CD4-positive, alpha-beta T cell treated with Interleukin-2 at 100 ng/mL for 4 hours (primary cell): ENCODE measurements at places on chromosomes 7 and 10.

DNA sequence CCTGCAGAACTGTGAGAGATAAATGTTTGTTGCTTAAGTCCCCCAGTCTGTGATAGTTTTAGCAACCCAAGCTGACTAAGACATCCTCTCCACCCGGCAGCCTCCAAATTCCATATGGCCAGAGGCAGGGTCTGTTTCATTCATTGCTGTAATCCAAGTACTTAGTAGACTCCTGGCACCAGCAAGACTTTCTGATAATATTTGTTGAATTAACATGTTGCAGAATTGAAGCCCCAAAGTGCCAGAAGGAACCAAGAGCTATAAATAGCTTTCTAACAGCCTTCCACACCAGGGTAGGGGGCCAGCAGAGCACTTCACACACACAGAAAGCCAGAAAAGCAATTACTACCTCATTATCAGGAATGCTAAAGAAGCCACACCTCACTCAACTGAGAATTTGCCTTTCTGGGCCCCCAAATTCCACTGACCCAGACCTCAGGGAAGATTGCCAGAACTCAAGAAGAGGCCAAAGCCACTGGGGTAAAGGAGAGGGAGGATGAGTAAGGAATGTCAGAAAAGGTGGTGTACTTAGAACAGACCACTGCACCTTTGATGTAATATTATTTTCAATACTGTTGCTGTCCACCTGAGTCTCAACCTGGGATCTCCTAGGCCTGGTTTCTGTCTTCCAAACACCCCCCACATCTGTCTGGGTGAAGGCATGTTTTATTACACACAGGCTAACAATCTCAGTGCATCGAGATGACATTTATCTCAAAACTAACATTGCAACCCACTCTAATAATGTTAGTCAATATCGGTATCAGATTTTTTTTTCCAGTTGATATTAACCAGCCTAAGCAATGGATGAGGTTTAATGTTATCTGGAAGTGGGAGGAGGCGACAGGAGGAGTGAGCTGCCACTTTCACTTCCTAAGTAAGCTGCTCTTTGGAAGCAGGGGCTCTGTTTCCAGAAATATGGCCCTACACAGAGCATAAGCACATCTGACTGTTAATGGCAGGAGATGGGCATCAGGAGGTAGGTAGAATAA is 5.5 kb downstream of the NOD1 start:
- no peak for DNase-seq

GRCh38 chr10:14749070-14749809 is 25.5 kb downstream of the FAM107B start:
- no peak for DNase-seq

GRCh38 chr7:69677054-69677852 is 79.0 kb downstream of the AUTS2 start:
- no peak for DNase-seq

DNA sequence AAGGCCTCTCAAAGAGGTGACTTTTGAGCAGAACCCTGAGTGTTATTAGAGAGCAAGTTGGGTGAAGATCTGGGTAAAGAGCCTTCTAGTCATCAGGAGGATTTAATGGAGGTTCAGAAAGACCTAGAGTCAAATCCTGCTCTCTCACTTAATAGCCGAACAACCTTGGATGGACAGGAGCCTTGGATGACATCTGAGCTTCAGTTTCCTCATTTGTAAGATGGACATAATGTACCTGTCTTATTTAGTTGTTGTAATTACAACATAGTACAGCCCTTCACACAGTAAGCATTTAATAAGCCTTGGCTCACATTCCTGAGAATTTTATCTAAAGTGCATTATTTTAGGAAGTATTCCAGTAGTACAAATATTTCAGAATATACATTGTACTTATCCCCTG is 57.0 kb downstream of the C1GALT1 start:
- no peak for DNase-seq

DNA sequence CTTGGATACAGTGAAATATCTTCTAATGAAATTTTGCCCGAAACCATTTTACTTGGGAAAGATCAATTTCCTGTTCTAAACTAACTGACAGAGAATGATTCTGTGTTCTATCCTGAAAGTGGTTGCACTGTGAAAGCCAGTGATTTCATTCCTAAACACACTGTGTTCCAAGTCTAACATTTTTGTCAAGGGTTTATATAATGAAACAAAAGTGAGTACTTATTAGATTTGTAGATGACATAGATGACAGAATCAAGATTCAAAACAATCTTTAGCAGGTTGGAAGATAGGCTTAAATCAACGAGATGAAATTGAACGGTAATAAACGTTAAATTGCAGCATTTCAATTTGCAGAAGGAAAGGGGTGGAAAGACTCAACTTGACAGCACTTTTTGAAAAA is 13.3 kb downstream of the KAT6B start:
- no peak for DNase-seq

GRCh38 chr7:86942995-86943394 is 116.5 kb downstream of the ELAPOR2 start:
- no peak for DNase-seq

DNA sequence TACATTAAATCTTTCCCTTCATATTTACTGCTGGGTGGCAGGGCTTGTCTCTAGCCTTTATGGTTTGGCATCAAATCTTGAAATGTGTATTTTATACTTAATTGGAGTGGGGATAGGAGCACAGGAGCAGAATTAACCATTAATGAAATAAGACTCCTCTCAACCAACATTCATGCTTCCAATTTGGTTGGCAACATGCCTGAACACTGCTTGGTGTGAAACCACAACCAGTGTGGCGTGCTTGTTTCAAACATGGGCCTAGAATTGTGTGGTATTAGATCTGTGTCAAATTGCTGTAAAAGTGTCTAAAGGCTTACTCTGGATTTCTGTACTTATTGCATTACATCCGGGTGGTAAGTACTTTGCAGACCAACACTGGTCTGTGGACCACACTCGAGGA is 25.1 kb upstream of the VPS41 start:
- no peak for DNase-seq

DNA sequence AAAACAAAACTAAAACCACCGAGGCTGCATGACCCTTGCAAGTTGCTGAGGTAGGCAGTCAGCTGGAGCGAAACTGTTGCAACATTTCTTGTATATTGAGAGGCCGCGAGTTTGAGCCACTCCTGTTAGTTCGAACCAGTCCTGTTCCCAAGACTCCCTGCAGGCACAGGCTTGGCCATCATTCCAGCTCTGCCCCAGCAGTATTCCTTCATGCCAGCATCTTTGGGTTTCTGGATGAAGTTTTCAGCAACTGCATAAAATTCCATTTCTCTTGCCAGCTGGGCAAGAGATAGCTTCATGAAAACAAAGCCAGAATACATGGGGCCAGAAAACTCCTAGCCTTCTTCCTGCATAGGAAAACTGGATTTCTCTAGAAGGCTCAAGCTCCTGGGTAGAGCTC is 207.6 kb downstream of the FRMD4A start:
- DNase-seq, result no peak

GRCh38 chr7:103387242-103387641 is 39.8 kb downstream of the PSMC2 start:
- no peak for DNase-seq

DNA sequence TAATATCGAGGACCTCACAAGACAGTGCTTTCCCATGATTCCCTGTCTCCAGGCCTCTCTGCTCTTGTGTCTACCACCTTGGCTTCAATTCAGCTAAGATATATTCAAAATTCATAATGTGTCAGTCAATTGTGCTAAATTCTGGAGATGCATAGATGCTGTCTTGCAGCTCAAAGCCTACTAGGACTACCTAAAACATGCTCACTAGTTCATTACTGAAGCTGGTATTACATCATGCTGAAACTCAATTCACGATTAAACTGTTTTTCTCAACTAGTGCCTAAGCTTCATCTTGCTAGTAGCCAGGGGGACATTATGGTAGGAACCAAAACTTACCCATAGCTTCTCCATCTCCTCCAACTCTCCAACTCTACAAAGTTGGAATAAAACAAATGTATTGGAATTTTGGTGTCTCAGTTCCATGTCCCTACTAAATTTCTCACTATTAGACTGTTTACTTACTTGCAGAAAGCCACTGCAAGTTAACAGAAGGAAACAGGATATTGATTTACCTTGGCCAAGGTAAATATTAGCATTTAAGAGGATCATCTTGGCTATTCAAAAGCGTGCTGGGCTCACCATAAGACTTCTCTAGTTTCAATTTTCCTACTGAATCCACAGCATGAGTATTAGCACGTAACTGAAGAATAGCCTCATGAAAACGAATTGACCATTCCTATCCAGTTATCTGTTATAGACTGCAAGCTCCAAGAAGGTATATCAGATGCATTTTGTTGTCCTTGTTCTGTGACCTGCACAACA is 53.6 kb downstream of the CREB3L2 start:
- no peak for DNase-seq

DNA sequence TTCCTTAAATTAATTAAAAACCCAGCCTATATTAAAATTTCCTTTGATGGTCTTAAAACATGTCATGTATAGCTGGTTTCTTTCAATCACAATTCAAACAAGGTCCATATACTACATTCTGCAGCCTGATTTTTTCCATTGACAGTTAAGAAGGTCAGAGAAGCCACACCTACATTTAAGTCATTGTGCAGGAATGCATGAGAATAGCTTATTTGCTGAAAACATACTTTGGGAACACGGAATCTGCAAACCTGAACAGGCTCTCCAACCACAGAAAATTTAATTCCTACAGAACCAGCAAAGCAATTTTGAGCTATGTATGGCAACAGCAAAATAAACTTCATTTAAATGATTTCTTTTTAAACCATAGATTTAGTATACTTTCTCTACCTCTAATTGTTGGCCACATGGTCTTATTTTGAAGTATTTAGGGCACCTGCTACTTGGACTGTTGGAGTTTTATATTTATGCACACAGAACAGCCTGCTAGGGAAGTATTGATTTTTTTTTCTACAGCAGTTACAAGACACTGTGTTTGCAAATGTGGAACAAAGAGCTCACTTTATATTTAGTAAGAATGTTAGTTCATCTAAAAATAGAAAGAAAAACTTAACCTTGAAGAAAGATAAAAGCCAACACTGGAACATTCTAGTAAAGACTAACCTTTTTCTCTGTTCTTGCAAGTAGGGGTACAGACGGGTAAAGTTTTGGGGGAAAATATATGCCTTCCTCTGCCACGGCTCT is 240.9 kb upstream of the IMMP2L start:
- no peak for DNase-seq

DNA sequence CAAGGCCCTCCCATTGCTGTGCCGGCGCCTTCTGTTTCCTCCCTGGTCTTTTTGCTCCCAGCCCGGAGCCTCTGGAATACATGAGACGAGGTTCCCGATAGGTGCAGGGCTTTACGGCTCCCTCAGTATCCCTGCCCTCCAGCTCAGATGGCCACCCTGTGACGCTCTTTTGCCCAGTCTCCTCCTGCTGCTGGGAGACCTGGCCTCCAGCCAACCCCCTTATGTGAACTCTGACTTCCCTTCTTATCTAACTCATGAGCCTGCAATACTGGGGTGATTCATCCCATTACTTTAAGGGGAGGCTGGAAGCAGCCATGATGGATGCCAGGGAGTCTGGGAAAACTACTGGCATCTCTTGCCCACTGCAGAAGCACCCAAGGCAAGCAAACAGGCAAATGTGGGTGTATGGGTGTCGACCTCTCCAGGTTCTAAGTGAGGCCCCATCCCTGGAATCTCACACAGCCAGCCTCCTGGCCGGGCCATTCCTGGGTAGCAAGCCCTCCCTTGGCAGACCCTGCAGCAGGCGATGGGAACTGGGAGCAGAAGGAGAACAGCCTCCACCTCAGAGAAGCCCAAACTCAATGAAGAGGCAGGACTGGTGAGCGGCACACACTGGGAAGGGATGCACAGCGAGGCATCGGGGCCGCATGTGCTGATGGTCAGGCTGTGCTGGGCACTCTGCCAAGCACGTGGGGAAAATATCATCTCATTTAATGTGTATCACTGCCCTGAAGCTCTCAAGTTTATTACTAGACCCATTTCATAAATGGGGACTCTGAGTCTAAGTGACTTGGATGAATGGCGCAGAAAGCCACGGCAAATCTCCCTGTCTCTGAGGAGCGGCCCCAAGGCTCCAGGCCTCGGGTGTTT is 97.5 kb downstream of the FAM53B start:
- DNase-seq, result no peak

DNA sequence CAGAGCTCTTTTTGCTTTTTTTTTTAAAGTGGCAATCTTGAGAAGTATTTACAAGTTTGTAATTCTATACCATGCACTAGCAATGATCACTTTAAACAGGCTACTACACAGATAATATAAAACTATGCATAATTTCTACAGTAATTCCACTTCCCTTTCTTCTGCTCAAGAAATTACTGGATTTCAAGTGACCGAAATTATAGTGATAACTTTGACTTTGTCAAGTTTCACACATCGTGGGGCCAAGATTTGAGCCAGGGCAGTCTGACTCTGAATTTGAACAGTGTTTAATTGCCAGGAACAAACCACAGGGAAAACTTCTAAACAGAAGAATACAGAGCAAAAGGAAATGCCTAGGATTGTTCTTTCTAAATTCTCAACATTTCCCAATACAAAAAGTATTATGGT is 288.3 kb upstream of the MKLN1 start:
- DNase-seq, result no peak

DNA sequence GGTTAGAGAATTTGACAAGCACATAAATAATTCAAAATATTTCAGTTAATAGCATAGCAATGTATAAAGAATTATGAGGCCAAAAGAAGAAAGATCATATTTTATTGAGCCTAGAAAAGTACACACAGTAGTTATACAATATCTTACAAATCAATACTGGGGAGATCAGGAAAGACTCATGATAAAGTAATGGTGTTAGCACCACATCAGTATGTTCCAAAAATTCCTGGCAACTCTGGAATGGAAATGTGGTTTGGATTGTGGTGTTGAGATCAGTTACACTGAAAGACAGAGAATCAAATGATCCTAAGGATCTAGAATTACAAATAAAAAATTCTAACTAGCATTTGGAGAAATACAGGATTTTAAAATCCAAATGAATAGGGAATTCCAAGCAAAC is 420.5 kb upstream of the CNTNAP2 start:
- DNase-seq, result no peak

GRCh38 chr7:150381785-150382122 is 2.6 kb downstream of the ZNF775 start:
- DNase-seq, result no peak

DNA sequence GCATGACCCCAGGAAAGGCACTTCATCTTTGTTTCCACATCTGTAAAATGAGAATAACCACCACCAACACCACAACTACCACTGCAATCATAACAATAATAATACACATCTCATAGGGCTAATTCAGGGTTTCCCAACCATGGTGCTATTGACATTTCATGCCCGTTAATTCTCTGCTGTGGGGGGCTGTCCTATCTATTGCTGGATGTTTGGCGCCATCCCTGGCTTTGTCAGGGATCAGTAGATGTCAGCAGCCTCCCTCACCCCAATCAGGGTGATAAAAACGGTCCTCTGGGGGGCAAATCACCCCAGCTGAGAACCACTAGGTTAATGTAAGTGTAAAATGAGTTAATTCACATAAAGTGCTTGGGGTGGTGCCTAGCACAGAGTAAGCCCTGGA is 145.8 kb downstream of the EMX2 start:
- DNase-seq, result no peak
